Cortex of kidney (tissue), 1 donor: ENCODE measurements at places on chromosomes 1 and 21.

- no peak for DNase-seq
Observed at GRCh38 chr1:229342656-229343569, at the start of gene CCSAP. Gene CCSAP (minus strand): TSS chr1:229343047. CDS start chr1:229342465, 582 bp downstream.

GRCh38 chr1:55316947-55317662 is 101.9 kb upstream of the USP24 start:
- DNase-seq, result no peak

DNA sequence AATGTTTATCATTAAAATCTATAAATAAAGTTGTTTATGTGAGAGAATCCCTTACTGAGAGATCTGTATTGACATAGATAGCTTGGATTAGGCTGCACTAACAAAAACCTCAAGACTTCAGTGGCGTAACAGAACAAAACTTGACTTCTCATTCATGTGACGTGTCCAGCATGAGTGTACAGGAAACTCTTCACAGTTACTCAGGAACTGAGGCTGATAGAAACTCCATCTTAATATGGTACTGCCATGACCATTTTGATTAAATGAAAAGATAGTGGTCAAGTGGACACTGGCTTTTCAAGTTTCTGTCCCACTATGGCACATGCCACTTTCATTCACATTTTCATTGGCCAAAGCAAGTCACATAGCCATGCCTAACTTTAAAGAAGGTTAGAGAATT is 3.7 kb downstream of the ST3GAL3 start:
- DNase-seq, result no peak

- DNase-seq, result no peak
Observed at GRCh38 chr1:156768610-156769295, 1.4 kb downstream of the PRCC start.

DNA sequence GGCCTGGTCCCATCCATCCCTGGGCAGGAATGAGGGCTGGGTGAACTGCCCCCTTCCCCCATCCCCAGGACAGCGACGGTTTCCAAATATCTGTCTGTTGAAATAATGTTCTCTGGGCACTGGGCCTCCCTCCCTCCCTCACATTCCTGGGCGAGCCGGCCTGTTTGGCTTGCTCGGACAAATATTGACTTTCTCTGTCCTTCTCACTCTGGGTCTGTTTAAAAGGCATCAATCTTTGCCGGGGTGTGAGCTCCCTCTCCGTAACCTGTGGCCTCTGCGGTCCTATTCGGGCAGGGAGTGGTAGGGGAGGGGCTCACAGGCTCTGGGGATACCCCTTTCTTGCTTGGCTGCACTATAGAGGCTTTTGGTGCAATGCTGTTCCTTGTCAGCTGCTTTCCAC is 40.2 kb downstream of the FOXD2 start:
- no peak for DNase-seq

GRCh38 chr1:27752360-27752759 is 20.7 kb upstream of the STX12 start:
- no peak for DNase-seq

DNA sequence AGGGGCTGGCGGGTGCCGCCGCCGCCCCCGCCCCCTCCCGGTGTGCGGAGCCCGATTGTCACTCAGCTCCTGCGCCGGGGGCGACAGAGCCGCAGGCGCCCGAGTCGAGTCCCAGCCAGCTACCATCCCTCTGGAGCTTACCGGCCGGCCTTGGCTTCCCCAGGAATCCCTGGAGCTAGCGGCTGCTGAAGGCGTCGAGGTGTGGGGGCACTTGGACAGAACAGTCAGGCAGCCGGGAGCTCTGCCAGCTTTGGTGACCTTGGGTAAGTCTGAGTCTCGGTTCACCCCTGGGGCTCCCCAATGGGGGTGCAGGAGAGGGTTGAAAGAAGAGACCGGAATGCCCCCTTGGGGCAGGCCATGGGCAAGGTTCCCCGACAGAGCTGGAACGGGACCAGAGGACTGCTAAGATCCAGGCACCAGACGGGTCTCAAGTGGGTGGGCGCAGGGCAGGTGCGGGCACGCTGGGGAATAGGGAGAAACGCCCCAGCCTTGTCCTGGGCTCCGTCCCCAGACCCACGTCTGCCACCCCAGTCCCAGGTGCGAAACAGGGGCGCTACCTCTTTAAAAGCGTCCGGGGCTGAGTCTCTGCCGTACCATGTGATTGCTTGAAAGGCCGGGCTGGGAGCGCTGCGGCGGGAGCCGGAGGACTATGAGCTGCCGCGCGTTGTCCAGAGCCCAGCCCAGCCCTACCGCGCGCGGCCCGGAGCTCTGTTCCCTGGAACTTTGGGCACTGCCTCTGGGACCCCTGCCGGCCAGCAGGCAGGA is at the start of gene ADORA1:
ADORA1 (plus strand) TSS at position 61 of the 765 bp plus-strand sequence. CDS start 1,116 bp downstream, outside the sequence.
- DNase-seq, result no peak

DNA sequence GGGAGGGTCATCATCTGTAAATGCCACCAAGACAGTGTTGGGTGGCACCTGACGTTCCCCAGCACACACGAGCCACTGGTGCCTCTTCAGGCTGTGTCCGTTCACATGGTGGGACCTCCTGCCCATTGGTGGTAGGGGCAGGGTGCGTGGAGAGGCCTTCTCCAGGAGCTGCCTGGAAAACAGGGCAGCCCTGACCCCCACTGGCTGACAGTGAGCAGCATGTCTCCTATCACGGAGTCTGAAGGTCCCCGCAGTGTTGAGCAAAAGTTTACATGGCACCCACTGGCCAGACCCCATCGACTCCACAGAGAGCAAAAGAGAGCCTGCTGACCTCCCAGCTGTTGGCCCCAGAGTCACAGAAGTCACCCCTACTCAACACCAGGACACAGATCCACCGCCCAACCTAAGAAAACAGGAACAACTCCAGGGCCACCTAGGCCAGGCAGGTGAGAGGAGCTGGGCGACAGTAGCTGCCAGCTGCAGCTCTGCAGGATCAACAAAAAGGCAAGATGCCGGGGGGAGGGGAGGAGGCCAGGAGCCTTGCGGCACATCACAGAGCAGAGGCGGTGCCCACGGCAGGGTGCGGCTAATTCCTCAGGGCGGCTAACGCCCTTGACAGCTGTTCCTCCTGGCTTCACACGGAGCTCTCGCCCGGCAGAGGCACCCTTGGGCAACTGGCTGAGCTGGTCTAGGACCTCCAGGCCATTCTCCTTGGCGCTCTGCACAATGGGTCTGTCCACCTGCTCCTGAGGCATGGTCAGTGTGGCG is 14.4 kb upstream of the IFI6 start:
- no peak for DNase-seq

- no peak for DNase-seq
Observed at GRCh38 chr1:56263908-56264307, 315.5 kb downstream of the PLPP3 start.
